Sigmoid colon (tissue), 7 donors: ENCODE measurements at places on chromosomes 5 and 9. TPM values are rescaled to one million over a fixed set of nuclear protein-coding genes. Genes with fewer than 3 reads are reported as not detected.

GRCh38 chr9:71719562-71719961 lies 48.8 kb downstream of the CEMIP2 start:
- no peak for DNase-seq

DNA sequence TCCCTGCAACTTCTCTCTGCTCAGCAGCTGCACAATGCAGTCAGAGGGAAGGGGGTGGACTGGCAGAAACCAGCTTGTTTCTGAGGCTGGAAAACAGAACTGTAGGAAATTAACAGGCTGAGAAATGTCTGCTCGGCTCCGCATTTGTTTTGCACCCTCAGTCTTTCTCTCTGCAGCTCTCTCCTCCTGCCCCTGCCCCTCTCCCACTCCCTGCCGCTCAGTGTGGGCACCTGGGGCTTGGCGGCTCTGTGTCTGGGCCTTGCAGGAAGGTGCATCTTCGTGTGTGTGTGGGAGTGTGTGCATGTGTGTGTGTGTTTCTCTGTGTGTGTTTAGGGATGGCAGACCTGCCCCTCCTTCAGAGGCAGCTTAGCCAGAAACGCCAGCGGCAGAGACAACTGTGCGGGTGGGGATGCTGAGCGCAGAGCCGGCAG lies 53.0 kb downstream of the PCDH1 start:
- DNase-seq, result no peak

DNA sequence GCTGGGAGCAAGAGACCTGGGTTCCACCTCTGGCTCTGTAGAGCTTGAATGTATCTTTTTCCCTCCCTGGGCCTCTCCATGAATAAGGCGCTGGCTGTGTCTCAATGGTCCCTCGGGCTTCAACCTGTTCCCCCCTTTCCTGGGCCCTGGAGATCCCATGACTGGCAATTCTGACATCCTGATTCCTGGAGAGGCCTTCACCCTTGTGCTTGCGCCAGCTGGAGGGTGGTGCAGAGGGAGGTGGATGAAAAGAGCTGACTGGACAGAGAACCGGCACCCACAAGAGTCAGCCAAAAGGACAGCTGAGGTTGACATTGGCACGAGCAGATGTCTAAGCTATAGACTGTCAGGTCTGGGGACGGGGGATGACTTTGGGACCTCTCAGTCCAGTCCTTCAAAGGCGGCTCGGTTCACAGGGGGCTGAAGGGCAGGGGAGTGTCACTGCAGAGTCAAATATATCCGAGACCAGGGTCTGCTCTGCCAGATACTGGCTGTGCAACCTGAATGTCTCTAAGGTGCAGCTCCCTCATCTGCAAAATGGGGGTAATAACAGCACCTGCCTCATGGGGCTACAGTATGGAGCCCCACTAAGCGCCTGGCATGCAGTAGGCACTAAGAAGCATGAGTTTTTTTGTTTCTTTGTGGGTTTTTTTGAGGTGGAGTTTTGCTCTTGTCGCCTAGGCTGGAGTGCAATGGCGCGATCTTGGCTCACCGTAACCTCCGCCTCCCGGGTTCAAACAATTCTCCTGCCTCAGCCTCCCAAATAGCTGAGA lies 13.8 kb downstream of the DNM1 start:
- DNase-seq, result no peak

- no peak for DNase-seq
Measured at GRCh38 chr9:5764130-5764868, 68.6 kb downstream of the ERMP1 start.

The IFNA13 gene
- not detected for total RNA-seq

The CD14 gene
- total RNA-seq, result 96.9 TPM

The SH3GL2 gene
- total RNA-seq, result 0.71 TPM

The WNK2 gene
- 95.8 TPM for total RNA-seq

The GBGT1 gene
- 17.9 TPM for total RNA-seq
